Mesenchymal stem cell (in vitro differentiated cells and primary cell): ENCODE measurements at places on chromosomes 3 and 15.
A peak's percentile ranks its signal among the peaks of the same experiment; 100 is the strongest.

GRCh38 chr3:9869955-9870354 lies 10.1 kb downstream of the CIDEC start:
- no peak for DNase-seq
- no peak overlapping the region for H3K4me3 ChIP-seq
- H3K27me3 ChIP-seq, result no peaks in the 10 kb centered on the region
- H3K36me3 ChIP-seq, result no peaks in the 10 kb centered on the region
- no peak overlapping the region for H3K27ac ChIP-seq
- peaks cover 3% of the 10 kb centered on the region for H3K4me1 ChIP-seq

DNA sequence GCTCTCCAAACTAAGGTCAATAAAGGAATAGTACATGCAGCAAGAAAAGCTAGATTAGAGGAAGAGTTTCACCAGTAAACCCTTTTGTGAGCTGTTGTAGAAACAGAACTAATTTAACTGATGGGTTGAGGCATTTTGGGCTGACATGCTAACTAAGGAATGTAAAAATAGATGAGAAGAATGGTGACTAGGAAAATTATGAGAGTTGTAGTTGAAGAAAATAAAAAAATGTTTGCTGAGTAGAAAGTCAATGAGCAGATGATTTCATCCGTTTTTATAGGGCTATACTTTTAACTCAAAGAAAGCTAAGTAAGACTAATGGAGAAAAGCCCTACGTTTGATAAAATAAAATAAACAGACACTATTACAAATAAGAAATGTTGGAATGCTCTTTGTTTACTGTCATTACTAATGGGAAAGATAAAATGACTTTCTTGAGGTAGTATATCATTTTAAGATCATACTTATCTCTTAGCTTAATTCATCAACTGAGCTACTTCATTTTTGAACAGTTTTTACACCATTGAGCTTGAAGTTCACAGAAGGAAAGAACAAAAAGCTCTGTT lies 209.4 kb upstream of the DPH6 start:
- no peaks in the 10 kb centered on the region for H3K36me3 ChIP-seq
- no peaks in the 10 kb centered on the region for H3K4me1 ChIP-seq
- DNase-seq, result peak; percentile 13
- H3K27ac ChIP-seq, result no peak overlapping the region
- no peaks in the 10 kb centered on the region for H3K27me3 ChIP-seq
- H3K4me3 ChIP-seq, result no peak overlapping the region

DNA sequence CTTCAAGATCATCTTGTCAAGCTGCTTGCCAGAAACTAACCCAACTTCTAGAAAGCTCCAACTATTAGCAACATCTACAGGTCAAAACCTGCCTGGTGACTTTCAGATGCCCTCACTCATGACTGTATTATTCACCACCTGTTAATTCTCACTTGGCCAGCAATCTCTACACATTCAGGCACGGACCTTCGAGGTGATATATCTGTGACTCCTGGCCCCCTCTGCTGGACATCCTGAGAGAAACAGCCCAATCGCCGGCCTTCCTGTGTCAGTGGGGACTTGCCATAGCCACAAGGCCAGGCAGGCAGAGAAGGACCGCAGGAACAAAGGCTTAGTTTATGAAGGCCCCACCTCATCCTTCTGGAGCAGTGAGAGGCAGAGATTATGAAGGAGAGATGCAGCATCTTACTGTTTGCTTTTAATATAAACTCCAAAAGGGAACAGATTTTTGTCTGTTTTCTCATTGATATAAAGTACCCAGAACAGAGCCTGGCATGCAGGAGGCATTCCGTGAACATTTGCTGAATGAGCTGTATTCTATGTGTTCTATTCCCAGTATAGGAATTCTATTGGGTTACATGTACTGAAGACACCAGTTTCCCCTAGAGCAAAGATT lies 24.4 kb upstream of the OCA2 start:
- H3K27me3 ChIP-seq, result no peaks in the 10 kb centered on the region
- DNase-seq, result peak; percentile 78
- no peak overlapping the region for H3K27ac ChIP-seq
- no peak overlapping the region for H3K4me3 ChIP-seq
- H3K4me1 ChIP-seq, result no peaks in the 10 kb centered on the region

DNA sequence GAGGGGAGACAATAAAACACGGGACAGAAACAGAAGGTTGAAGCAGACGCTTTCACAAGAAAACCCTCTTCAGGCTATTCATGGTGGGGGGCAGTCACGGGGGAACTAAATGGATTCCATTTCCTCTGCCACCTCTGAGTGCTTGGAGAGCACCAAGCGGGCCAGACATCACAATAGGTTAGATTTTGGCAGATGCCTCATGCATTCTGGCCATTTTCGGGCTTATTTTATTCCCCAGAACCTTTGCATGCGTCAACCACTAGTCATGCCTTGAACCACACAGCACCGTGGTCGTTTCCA lies 82.2 kb downstream of the RORA start:
- no peaks in the 10 kb centered on the region for H3K36me3 ChIP-seq
- no peak for DNase-seq
- H3K4me3 ChIP-seq, result no peak overlapping the region
- no peak overlapping the region for H3K27ac ChIP-seq
- H3K27me3 ChIP-seq, result peaks cover 5% of the 10 kb centered on the region

- peaks cover 3% of the 10 kb centered on the region for H3K4me1 ChIP-seq
- no peak overlapping the region for H3K27ac ChIP-seq
- H3K27me3 ChIP-seq, result no peaks in the 10 kb centered on the region
- no peak overlapping the region for H3K4me3 ChIP-seq
- H3K36me3 ChIP-seq, result peaks cover 55% of the 10 kb centered on the region
Measured at GRCh38 chr3:122488262-122488973, 26.3 kb downstream of the KPNA1 start.

GRCh38 chr15:95884276-95884675 lies 446.2 kb upstream of the NR2F2 start:
- H3K27me3 ChIP-seq, result no peaks in the 10 kb centered on the region
- H3K4me3 ChIP-seq, result no peak overlapping the region
- H3K27ac ChIP-seq, result no peak overlapping the region
- no peaks in the 10 kb centered on the region for H3K4me1 ChIP-seq
- DNase-seq, result peak; percentile 70

DNA sequence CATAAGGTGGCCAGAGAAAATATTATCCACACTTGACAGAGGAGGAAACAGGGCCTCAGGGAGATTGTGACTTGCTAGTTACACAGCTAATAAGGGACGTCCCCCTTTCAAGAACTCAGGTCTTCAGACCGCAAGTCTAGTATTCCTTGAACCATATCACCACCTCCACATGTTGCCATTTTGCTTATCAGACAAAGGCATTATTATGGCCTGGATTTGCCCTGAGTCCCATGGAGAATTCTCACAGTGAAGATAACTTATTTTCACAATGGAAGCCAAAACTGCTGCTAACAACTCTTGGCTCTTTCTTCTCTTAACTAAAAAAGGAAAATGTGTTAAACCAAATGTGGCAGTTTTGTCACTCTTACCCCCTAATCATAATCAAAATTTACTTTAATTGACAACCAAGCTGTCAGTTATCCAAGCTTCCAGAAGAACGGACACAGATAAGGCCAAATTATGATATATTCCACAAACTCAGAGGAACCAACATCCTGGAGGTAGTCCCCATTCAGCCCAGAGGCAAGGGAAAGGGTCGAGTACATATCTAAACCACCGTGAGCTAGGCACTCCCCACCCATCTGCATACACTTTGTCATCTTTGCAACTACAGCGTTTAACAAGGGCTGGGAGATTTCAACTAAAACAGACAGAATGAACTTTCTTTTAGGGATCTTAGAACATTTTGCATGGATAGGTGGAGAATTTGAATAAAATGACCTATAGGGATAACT lies 63.6 kb upstream of the THBS1 start:
- H3K36me3 ChIP-seq, result no peaks in the 10 kb centered on the region
- no peaks in the 10 kb centered on the region for H3K27me3 ChIP-seq
- DNase-seq, result no peak
- no peak overlapping the region for H3K27ac ChIP-seq

- no peak overlapping the region for H3K27ac ChIP-seq
- H3K4me1 ChIP-seq, result no peaks in the 10 kb centered on the region
- H3K36me3 ChIP-seq, result no peaks in the 10 kb centered on the region
- H3K4me3 ChIP-seq, result no peak overlapping the region
- H3K27me3 ChIP-seq, result no peaks in the 10 kb centered on the region
- no peak for DNase-seq
Measured at GRCh38 chr3:28247286-28247685, 5.9 kb downstream of the CMC1 start.

- H3K36me3 ChIP-seq, result no peaks in the 10 kb centered on the region
- no peak overlapping the region for H3K4me3 ChIP-seq
- peak; percentile 54 for DNase-seq
- no peaks in the 10 kb centered on the region for H3K27me3 ChIP-seq
Measured at GRCh38 chr15:61051569-61052031, 177.5 kb downstream of the RORA start.

- no peaks in the 10 kb centered on the region for H3K36me3 ChIP-seq
- H3K27me3 ChIP-seq, result no peaks in the 10 kb centered on the region
- no peak for DNase-seq
- H3K27ac ChIP-seq, result no peak overlapping the region
- H3K4me1 ChIP-seq, result no peaks in the 10 kb centered on the region
Measured at GRCh38 chr3:20401253-20401652, 215.2 kb upstream of the SGO1 start.

- no peaks in the 10 kb centered on the region for H3K36me3 ChIP-seq
- peak overlapping the region; percentile 41 for H3K27ac ChIP-seq
- peaks cover 21% of the 10 kb centered on the region for H3K4me1 ChIP-seq
- H3K4me3 ChIP-seq, result no peak overlapping the region
Measured at GRCh38 chr15:73800662-73801345, 47.7 kb upstream of the INSYN1 start.

DNA sequence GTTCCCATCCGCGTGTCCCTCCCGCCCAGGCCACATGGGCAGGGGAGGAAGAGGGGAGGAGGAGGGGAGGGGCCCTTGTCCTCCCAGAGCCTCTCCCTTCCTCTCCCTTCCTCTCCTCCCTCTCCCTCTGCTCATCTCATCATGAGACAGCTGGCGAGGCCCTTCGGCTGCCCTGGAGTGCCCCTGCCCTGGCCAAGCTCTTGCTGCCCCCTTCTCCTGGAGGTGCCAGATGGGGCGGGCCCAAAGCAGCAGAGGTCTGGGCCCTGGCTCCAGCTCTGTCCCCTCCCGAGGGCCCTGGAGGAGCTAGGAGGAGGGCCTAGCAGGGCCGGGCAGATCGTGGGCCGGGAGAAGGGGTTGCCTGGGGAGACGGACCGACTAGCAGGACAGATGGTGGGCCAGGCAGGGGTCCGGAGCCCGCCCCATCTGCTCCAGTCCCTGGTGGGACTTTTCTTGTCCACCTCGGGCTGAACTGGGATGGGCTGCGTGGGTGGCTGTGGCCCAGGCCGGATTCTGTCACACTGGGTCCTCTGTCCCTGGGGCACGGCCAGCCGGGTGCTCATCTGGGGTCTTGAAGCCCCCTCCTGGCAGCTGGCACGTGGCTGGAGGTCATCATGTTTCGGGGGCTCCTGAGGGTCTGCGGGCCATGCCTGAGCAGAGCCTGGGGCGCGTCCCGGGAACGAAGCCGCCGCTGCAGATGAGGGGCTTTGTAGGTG lies 183.4 kb downstream of the GOLGA6L6 start:
- no peak overlapping the region for H3K4me3 ChIP-seq
- H3K27me3 ChIP-seq, result no peaks in the 10 kb centered on the region
- DNase-seq, result no peak
- H3K4me1 ChIP-seq, result peaks cover 5% of the 10 kb centered on the region

GRCh38 chr3:173945806-173946205 lies 548.3 kb downstream of the NLGN1 start:
- no peaks in the 10 kb centered on the region for H3K4me1 ChIP-seq
- H3K4me3 ChIP-seq, result no peak overlapping the region
- H3K36me3 ChIP-seq, result no peaks in the 10 kb centered on the region
- no peak overlapping the region for H3K27ac ChIP-seq

GRCh38 chr3:71825551-71826283 lies 40.8 kb upstream of the PROK2 start:
- no peak overlapping the region for H3K27ac ChIP-seq
- H3K27me3 ChIP-seq, result no peaks in the 10 kb centered on the region
- H3K4me3 ChIP-seq, result no peak overlapping the region

DNA sequence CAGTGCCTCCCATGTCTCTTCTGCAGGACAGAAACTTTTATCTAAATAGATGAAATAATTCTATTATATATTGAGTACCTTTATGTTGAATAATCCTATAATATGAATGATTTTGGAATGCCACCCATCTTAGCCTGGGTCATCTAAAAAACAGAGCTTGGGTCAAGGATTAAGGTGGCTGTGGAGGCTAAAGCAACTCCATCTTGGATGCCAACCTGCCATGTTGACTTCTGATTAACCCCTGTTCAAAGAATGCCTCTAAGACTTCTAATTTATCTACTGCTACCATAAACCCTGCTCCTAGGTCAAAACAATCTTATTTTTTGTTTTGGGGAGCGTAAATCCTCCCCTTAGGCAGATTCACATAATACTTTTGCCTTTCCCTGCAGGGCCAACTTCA lies 31.5 kb upstream of the C15orf39 start:
- no peaks in the 10 kb centered on the region for H3K27me3 ChIP-seq
- H3K27ac ChIP-seq, result no peak overlapping the region
- H3K4me3 ChIP-seq, result no peak overlapping the region
- DNase-seq, result no peak
- no peaks in the 10 kb centered on the region for H3K36me3 ChIP-seq

DNA sequence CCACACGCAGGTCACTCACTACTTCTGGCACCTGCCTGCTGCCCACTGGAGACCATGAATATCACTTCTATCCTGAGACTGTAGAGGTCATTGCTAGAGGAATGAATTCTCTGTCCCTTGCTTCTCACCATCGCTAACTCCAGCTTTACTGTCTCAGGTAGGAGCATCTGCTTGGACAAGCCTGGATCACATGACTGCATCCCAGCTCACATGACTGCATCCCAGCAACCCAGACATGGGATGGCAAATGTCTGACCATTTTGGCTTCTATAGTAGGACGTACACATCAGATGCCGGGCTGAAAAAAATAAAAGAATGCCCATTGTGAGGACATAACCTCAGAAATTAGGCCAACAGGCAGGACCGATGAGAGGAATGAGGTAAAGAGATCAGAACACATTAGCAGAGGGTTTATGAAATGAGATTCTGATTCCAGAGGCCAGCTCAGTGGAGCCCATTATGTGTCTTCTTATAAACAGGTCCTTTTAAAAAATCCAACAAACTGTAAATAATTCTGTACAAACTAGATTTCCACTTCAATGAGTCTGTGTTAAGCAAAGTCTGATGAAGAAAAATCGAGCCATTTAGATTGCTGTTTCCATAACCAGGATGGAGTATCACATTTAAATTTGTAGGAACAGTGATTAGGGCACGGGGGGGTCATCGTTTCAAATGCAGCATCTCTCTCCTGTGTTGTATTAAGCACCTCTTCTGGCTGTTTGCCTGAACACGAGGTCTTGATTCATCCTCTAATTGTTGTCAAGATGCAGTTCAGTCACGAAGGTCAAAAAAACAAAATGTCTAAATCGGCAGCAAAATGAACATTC lies 126.7 kb downstream of the MTHFS start:
- no peaks in the 10 kb centered on the region for H3K4me1 ChIP-seq
- no peak for DNase-seq
- no peaks in the 10 kb centered on the region for H3K36me3 ChIP-seq
- H3K27me3 ChIP-seq, result peaks cover 4% of the 10 kb centered on the region
- no peak overlapping the region for H3K4me3 ChIP-seq

- no peak overlapping the region for H3K27ac ChIP-seq
- H3K4me1 ChIP-seq, result no peaks in the 10 kb centered on the region
- no peaks in the 10 kb centered on the region for H3K36me3 ChIP-seq
- no peaks in the 10 kb centered on the region for H3K27me3 ChIP-seq
- H3K4me3 ChIP-seq, result no peak overlapping the region
Measured at GRCh38 chr3:89690646-89691045, 583.2 kb downstream of the EPHA3 start.

GRCh38 chr3:155790272-155790925 lies 15.7 kb downstream of the C3orf33 start:
- H3K27me3 ChIP-seq, result no peaks in the 10 kb centered on the region
- H3K27ac ChIP-seq, result no peak overlapping the region
- no peaks in the 10 kb centered on the region for H3K4me1 ChIP-seq
- H3K4me3 ChIP-seq, result no peak overlapping the region
- no peak for DNase-seq
- peaks cover 13% of the 10 kb centered on the region for H3K36me3 ChIP-seq
